ENCODE measurements at places on chromosomes 3 and 15.

- peak; percentile 58 for DNase-seq
Measured at GRCh38 chr3:112773864-112774263, 72.8 kb downstream of the CD200R1L start.

DNA sequence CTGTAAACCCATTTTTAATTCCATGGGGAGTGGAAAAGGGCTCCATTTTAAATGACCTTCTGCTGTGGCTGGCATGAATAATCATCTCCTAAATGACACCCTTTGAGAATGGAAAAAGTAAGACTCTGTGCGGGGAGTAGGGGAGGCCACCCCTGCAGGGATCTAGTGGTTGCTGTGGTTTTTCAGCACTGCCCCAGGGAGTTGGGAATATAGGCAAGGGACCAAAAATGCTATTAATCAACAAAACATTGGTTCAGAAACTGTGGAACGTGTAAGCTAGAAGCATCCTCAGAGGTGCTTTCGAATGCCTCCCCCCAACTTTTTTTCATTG, 30.1 kb upstream of the ADAMTS7 start:
- no peak for DNase-seq

- no peak for DNase-seq
Measured at GRCh38 chr3:187172929-187173328, 24.4 kb upstream of the RTP1 start.

GRCh38 chr3:129594409-129594808, 12.1 kb downstream of the PLXND1 start:
- no peak for DNase-seq

- DNase-seq = no peak
Measured at GRCh38 chr15:76976572-76977270, 18.2 kb upstream of the PSTPIP1 start.

DNA sequence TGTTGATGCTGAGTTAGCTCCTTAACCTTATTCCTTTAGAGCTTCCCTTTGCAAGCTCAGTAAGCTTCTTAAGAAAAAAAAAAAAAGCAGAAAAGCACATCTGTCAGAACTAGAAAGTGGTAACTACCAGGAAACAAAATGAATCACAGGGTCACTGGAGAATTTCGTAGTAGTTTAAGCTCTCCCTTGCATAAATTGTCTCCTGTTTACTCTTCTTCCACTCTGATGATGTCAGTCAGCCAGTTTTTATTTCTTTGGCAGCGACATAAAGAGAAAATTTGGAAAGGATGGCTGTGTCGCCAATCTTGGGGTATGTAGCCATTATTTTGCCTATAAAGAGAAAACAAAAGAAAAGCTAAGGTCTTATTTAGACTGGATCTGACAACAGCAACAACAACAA, 3.2 kb upstream of the GABRR3 start:
- DNase-seq = no peak

DNA sequence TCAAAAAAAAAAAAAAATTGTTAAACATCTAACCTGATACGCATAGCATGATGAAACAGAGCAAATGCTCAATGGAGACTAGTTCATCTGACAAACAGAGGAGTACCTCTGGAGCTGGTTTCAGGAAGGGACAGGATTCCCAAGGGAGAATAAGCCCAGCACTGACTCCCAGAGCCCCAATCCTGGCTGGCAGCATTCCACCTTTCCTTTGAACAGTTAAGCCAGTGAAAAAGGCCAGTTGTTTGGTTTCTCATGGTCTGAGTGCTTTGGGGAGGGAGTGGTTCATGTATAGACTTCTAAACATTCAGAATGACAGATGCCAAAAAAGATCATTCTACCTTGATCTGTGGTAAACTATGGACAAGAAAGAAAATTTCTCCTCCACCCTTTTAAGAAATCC, 277.9 kb upstream of the RARB start:
- no peak for DNase-seq

DNA sequence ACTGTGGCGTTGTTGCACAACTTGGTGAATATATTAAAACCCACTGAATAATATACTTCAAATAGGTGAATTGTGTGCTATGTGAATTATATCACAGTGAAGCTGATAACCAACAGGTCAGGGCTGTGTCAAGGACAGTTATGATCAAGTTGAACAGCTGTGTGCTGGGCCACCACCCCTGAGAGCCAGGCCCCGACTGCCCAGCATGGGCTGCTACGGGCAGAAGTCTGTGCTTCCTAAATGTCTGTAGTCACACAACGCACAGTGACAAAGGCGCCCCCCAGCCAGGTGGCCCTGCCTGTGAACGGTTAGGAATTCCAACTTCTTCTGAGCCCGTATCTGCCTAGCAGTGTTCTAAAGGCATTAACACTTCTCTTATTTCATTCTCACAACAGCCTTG, 32.8 kb downstream of the TKT start:
- DNase-seq = no peak

Data from keratinocyte (primary cell).